Occipital lobe (tissue), 3 donors: ENCODE measurements at places on chromosomes 3 and 15.

- peak; percentile 27 for DNase-seq
These were observed 3.1 kb upstream of the LARP6 start for GRCh38 chr15:70856884-70857561.

DNA sequence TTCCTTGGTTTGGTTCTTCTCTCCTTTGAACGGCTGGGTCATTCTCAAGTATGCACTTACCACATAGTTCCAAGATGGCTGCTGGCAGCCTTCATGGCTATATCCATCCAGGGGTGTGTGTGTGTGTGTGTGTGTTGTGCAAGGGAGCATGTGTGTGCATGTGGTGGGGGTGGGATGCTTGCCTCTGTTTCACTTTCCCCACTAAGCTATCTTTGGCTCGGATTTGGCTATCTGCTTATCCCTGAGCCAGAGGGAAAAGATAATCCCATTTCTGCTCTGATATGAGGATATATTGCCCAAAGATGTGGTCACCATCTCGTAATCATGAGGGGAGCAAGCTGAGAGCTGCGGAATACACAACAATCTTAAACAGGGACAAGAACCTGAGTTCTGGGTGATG is 26.2 kb downstream of the ANAPC13 start:
- no peak for DNase-seq

DNA sequence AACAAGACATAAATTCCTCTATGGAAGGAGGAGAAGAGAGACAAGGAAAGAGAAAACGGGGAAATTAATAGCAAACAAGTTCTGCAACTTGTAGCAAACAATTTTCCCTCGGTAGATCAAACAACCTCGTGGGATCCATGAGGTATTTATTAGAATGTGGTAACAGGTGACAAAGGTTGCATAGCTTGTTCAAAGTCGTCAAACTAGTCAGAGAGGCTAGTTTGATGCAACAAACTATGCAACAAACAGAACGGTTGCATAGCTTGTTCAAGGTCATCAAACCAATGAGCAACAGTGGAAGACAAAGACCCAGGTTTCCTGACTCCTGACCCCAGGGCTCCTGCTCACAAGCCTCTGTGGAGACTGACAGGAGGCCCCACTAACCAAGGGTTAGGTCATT is 20.7 kb downstream of the MB21D2 start:
- DNase-seq = no peak

GRCh38 chr3:23283625-23284024 is 80.5 kb downstream of the UBE2E2 start:
- DNase-seq = no peak

- no peak for DNase-seq
These were observed 22.6 kb upstream of the MANF start for GRCh38 chr3:51362476-51362875.

- DNase-seq = no peak
These were observed 542.7 kb upstream of the ADAMTS9 start for GRCh38 chr3:65230261-65231139.

DNA sequence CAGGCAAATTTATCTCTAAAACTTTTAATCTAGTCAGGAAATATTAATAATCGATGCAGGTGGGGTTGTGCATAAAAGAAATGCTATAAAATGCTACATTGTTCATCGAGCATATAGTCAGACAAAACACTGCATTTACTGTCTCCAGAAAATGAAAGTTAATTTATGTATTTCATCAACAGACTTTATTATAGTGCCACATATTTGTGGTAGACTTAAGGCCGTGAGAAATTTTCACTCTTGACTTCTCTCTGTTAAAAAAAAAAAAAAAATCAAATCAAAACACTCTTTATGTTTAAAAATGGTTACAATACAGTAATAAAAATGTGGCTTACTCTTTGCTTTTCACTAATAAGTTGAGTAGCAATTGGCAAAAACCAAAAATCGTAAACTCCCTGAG is 67.4 kb downstream of the RBMS3 start:
- no peak for DNase-seq

DNA sequence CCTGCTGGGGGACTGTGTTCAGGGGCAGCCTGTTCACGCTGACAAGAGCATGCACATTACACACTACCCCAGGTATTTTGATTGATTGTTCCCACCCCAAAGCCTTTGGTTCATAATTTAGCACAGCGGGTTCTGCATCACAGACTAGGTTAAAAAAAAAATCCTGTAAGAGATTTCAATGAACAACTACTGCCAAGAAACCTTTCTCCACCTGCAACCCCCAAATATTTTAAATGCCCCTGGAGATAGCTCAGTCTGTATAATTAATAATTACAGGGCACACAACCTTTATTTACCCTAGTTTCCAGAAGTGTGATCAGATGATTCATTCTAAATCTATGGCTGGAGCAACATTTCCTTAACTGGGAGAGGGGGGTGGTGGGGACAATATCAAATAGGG is 87.6 kb downstream of the NR2F2 start:
- no peak for DNase-seq

DNA sequence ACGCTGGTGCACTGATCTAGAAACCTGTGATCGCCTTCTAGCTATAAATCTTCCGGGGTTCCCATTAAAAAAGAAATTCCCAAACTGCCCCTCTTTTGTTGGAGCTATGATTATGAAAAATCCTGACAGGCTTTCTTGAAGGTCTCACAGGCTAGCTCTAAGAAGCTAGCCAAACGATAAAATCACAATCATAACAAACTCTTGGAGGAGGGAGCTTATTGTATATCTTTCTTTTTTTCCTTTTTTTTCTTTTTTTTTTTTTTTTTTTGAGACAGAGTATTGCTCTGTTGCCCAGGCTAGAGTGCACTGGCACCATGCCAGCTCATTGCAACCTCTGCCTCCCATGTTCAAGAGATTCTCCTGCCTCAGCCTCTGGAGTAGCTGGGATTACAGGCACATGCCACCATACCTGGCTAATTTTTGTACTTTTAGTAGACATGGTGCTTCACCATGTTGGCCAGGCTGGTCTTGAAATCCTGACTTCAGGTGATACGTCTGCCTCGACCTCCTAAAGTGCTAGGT is 72.0 kb downstream of the MYO1E start:
- DNase-seq = no peak

GRCh38 chr3:57077630-57078343 is 17.3 kb downstream of the SPATA12 start:
- DNase-seq = no peak

DNA sequence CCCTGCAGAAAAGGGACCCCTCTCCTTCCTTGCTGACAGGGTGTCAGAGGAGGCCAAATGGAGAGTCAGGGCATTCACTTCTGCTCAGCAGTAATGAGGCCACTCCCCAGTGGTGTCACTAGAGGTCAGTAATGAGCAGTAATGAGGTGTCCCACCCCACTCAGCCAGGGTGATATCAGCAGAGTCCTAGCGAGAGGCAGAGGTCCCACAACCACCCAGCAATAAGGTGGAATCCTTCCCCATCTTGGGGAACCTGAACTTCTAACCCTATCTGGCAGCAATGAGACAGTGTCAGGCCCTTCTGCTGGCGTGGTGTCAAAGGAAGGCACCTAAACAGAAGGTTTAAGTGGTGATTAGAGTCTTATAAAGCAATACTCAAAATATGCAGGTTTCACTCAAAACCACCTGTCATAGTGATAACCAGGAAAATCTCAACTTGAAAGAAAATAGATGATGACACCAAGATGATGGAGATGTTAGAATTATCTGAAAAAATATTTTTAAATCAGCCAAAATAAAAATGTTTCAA is 12.9 kb downstream of the OCA2 start:
- no peak for DNase-seq

GRCh38 chr3:37700466-37701248 is 161.0 kb upstream of the CTDSPL start:
- no peak for DNase-seq

GRCh38 chr3:177119829-177120228 is 77.5 kb downstream of the TBL1XR1 start:
- DNase-seq = no peak

GRCh38 chr15:78415284-78415683 is 22.7 kb upstream of the IREB2 start:
- DNase-seq = no peak

DNA sequence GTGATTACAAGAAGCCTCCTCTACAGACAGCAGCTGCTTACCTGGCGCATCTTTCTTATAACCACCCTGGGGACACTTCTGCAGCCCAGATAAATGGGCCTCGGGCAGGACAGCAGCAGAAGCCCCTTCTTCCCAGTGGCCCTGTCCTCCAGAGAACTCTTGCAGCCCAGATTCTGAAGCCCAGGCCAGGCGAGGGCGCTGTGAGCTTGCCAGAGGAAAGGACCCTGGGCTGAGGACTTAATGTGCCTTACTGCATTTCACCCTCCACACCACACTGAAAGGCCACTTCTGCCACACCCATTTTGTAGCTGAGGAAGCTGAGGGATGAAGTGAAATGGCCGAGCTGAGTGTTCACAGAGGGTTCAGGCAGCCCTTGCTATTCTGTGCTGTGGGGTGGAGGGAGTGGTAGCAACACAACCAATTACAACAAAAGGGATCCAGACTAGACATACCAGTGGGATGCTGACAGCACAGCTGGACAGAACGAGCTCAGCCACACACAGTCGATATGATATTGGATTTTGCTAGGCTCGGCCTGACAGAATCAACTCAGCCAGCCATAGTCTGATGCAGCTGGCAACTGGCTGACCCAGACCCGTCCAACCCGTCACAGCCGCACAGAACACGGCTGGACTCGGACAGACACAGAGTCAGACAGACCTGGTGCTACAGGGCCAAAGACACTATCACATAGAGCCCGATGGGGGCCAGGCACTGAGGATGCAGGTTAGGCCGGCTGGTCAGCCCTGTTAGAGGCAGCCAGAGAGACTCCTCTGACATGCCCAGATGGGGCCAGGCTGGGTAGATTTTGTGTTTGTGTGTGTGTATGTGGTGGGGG is 7.3 kb downstream of the ACOX2 start:
- DNase-seq = no peak

DNA sequence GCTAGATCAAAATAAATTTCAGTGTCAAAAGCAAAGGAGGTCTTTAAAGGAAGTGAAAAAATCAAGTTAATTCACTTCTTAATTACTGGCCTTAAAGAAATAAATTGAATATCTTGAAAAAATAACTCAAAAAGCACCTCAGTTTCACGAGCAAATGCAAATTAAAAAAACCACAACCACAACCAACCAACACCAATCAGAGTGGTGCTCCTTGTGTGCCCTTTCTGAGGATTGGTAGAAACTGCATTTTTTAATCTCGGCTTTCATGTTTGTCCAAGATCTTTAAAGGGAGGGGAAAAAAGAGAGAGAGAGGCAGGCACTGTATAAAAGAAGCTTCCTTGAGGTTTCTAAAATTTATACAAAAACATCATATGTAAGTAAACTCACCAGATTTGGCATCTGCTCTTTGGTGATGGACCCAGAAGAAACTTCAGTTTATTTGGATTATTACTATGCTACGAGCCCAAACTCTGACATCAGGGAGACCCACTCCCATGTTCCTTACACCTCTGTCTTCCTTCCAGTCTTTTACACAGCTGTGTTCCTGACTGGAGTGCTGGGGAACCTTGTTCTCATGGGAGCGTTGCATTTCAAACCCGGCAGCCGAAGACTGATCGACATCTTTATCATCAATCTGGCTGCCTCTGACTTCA is at the start of gene GPR15:
TSS of gene GPR15 (plus strand) at position 357 of the 653 bp plus-strand sequence. CDS start at position 413, 56 bp downstream.
- DNase-seq = no peak

DNA sequence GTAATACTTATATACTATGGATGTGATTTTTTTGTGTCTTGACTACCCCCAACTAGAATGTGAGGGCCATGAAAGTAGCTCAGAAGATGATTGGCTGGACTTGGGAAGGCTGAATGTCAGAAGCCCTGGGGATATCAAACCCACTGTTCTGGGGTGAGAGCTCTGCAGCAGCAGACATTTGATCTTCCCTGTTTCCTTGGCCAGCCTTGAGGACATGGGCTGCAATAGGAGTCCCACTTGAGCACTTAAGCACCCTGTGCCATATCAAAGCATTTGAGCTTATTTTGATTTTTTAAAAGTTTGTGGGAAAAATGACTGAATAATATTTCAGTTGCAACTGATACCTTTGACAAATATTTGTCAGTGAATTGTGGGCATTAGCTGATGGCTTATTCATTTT is 21.7 kb downstream of the GTF2E1 start:
- DNase-seq = no peak

DNA sequence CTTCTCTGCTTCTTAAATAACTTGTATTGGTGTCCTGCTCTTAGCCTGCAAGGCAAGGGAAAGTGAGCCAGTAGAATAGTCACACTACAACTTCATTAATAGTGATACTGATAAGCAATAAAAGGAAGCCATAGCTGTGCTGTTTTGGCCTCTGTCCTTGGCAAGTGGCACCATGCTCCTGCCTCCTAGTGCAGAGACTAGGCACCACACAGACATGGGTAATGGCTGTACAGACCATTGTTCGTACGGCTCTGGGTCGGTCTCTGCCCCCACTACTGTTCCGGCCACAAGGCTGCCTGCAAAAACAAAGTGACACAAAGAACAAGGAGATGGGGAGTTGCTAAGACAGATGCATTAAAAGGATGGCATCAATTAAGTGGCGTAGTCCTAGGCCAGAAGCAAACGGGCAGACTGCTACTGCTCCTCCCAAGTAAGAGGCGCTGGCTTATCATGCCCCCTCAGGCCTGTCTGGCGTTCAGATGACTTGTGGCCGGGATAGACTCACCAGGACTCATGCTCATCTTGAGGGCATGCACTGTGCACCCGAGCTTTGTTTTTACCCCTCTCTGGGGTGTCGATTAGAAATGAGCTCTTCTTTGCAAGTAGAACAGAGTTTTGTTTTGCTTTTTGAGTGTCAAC is 75.6 kb downstream of the TRAK1 start:
- no peak for DNase-seq

DNA sequence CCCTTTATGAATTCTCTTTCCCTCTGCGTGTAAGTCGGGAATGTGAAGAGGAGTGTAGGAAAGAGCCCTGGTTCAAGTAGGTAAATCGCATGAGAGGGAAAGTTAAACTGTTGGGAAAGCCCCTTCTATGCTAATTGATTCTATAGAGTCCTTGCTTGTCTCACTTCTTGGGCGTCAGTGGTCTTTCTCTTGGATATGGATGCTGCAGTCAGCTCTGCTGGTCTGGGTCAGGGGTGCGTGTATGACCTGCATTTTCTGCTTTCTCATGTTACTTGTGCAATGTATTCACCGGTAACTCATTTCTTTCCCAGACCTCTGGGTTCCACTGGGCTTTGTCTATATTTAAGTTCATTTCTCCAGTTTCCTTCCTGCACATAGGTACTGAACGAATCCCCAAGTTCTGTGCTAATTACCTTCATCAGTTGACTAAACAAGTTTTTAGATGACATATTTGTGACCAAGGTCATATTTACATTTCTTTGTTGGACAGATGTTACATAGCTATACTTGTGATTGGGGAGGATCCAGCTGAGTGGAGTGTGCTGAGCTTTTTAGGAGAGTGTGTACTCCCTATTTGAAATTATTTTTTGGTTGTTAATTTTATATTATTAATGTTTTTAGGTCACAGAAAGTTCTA is 1.4 kb downstream of the SETD5 start:
- DNase-seq = no peak

DNA sequence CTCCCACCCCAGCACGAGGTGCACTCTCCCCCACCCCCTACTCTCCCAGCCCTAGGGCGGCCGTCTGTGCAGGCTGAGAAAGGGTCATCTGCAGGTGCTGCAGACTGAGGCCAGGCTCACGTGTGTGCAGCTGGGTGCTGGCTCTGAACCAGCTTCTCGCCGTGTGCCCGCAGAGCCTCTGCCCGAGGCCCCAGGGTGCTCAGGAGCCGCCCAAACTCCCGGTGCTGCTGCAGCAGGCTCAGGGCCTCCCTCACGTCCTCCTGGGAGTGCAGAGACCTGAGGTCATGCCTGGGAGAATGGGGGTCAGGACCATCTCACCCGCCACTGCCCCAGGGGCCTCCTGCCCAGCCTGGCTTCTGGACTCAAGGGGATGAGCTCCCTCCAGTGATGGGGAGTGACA is 17.2 kb downstream of the SPTBN5 start:
- no peak for DNase-seq
